Spinal cord (tissue), 10 donors: ENCODE measurements at places on chromosomes 6 and 20.

GRCh38 chr6:1749041-1749440 lies 139.3 kb downstream of the FOXC1 start:
- no peak for DNase-seq
- no peaks in the 10 kb centered on the region for H3K27me3 ChIP-seq

- H3K27me3 ChIP-seq = no peaks in the 10 kb centered on the region
- H3K4me3 ChIP-seq = no peak overlapping the region
- peaks cover 21% of the 10 kb centered on the region for H3K4me1 ChIP-seq
These were observed 29.2 kb downstream of the UQCC2 start for GRCh38 chr6:33682341-33682740.

- H3K27ac ChIP-seq = no peak overlapping the region
- H3K4me1 ChIP-seq = no peaks in the 10 kb centered on the region
- H3K27me3 ChIP-seq = no peaks in the 10 kb centered on the region
- H3K36me3 ChIP-seq = no peaks in the 10 kb centered on the region
- H3K4me3 ChIP-seq = no peak overlapping the region
These were observed 8.2 kb upstream of the LY86 start for GRCh38 chr6:6580225-6580856.

- H3K27me3 ChIP-seq = no peaks in the 10 kb centered on the region
- no peak overlapping the region for H3K4me3 ChIP-seq
- no peak for DNase-seq
- H3K4me1 ChIP-seq = no peaks in the 10 kb centered on the region
- H3K27ac ChIP-seq = no peak overlapping the region
These were observed 894.9 kb downstream of the EYS start for GRCh38 chr6:64812138-64812537.

DNA sequence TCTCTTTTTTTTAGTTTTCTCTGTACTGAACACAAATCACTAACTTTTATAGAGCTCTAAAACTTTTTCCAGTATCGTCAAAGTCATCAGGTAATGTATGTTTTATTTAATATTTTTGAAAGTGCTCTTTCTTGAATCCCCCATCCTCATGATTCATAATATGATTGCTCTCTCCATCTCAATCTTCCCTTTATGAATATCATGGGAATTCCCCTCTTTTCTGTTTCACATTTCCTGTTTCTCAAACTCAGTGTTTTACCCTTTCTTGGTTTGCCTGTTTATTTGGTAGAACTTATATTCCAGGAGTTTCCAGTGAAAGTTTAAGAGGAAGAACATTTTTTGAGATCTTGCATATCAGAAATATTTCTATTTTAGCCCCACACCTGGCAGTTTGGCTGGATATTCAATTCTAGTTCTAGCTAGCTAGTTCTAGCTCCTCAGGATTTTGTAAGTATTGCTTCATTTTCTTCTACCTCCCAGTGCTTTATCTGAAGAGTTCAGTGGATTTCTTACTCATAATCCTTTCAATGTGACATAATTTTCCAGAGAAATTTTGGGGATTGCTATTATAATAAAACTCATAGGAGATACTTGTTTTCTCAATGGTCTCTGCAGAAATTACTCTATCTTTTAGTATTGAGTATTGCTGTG lies 6.1 kb upstream of the C6orf58 start:
- no peaks in the 10 kb centered on the region for H3K4me1 ChIP-seq
- no peak for DNase-seq

DNA sequence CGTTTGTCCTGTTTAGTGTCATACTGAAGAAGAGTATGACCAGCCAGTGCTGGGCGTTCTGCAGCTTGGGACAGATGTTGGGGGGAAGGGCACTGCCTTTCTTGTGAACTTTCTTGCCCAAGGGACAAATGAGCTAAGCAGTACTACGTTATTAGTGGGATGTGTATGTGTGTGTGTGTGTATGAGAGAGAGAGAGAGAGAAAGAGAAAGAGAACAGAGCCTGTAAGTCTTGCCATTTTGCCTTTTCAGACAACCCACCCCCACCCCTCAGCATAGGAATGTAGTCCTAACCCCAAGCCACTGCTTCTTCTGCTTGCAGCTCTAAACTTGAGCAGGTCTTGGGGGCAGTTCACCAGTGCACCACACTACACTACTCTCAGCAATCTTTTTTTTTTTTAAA lies 45.5 kb downstream of the E2F3 start:
- H3K36me3 ChIP-seq = no peaks in the 10 kb centered on the region
- no peak overlapping the region for H3K4me3 ChIP-seq
- no peak overlapping the region for H3K27ac ChIP-seq
- H3K4me1 ChIP-seq = peaks cover 2% of the 10 kb centered on the region
- no peaks in the 10 kb centered on the region for H3K27me3 ChIP-seq

DNA sequence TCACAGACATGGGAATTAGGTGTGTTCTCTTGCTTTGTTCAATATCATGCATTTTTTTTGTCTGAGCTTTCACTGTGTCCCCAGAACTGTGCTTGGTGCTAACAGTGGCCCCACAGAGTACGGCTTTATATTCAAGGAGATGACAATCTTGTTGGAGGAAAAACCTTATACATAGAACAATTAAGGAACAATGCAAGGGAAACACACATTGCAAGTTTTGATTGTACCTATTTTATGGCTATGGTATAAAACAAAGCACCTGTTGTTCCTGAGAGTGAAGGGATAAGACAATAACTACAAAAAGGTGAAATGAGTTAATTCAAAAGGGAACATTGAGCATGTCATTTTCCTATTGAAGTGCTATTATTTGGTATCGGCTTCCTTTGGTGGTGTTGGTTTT lies 143.9 kb upstream of the ESR1 start:
- no peak overlapping the region for H3K4me3 ChIP-seq
- H3K4me1 ChIP-seq = no peaks in the 10 kb centered on the region
- DNase-seq = no peak
- H3K27me3 ChIP-seq = no peaks in the 10 kb centered on the region

DNA sequence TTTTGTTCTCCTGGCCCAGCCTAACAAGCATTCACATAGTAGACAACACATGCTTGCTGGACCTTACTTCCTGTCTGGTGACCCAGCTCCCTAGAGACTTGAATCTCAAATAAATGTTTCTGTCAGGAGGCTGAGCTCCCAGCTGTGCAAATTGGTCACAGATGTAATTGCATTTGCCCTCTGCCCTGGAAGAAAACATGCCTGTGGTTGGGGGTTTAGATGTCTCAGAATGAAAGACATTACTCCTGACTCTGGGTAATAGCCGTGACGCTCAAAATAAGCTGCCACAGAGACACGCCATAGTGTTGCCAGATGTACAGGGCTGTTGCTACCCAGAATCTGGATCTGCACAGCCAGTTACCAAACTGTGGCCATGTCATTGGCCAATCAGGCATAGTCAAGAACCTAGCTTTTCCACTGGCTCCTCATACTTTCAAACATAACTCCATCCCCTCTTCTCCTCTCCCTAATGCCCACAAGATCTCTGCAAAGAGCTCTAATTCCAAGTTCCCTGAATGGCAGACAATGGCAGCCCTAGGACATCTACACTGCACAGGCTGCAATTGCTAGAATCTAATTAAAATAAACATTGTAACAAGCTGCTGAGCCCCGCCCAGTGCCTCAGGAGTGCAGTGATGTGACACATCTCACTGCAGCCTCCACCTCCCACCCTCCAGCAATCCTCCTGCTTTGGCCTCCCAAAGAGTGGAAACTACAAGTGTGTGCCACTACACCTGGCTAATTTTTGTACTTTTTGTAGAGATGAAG lies 32.8 kb upstream of the GMPR start:
- H3K36me3 ChIP-seq = no peaks in the 10 kb centered on the region
- H3K4me3 ChIP-seq = no peak overlapping the region
- H3K27me3 ChIP-seq = peaks cover 15% of the 10 kb centered on the region
- H3K27ac ChIP-seq = no peak overlapping the region

GRCh38 chr6:168865-169455 lies 123.3 kb upstream of the DUSP22 start:
- peaks cover 4% of the 10 kb centered on the region for H3K27me3 ChIP-seq
- H3K4me3 ChIP-seq = no peak overlapping the region
- H3K4me1 ChIP-seq = no peaks in the 10 kb centered on the region

- no peak for DNase-seq
- peaks cover 23% of the 10 kb centered on the region for H3K27me3 ChIP-seq
- peaks cover 45% of the 10 kb centered on the region for H3K36me3 ChIP-seq
- H3K4me3 ChIP-seq = peak overlapping the region; percentile 29
- H3K4me1 ChIP-seq = peaks cover 74% of the 10 kb centered on the region
These were observed 2.1 kb downstream of the DLL1 start for GRCh38 chr6:170288852-170289179.

DNA sequence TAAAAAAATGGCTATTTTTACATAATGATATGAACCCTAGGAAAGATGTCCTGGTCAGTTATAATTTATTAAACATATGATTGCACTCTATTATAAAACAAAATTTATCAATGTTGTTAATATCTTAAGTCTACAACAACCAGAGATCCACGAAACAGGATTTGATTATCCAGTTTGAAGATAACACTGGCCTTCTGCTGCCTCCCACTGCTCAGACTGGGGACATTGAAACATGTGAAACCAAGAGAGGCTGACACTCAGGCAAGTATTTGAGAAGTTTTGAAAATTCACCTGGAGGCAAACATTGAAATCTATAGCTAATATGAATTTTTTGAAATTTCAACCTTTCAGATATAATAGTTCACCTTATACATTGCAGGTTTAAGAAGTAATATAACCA lies 219.3 kb upstream of the HSF2 start:
- H3K27me3 ChIP-seq = no peaks in the 10 kb centered on the region
- no peaks in the 10 kb centered on the region for H3K36me3 ChIP-seq
- H3K4me3 ChIP-seq = no peak overlapping the region
- no peaks in the 10 kb centered on the region for H3K4me1 ChIP-seq

DNA sequence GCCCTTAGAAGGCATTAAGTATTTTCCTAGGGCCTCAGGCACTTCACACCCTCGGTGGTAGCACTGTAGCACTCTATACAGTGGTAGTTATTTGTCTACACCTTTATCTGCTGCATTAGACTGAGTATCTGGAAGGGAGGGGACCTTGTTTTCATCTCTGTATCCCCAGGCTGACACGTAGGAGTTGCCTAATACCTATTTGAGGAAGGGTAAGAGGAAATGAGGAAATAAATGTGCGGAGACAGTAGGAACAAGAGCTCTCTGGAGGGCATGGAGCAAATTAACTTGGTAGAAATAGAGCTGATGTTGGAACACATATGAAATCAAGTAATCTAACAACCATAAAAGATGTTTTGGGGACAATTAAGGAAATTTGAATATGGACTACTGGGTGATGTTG lies 3.9 kb downstream of the CNPY3 start:
- peaks cover 33% of the 10 kb centered on the region for H3K36me3 ChIP-seq
- no peak overlapping the region for H3K27ac ChIP-seq
- H3K4me1 ChIP-seq = peaks cover 20% of the 10 kb centered on the region
- no peaks in the 10 kb centered on the region for H3K27me3 ChIP-seq

- H3K27me3 ChIP-seq = no peaks in the 10 kb centered on the region
- H3K27ac ChIP-seq = no peak overlapping the region
- no peaks in the 10 kb centered on the region for H3K4me1 ChIP-seq
- H3K36me3 ChIP-seq = no peaks in the 10 kb centered on the region
- H3K4me3 ChIP-seq = no peak overlapping the region
These were observed 101.2 kb downstream of the HDGFL1 start for GRCh38 chr6:22670605-22671004.
